ENCODE measurements at places on chromosomes 1 and 21. TPM values are rescaled to one million over a fixed set of nuclear protein-coding genes. Genes with fewer than 3 reads are reported as not detected.

DNA sequence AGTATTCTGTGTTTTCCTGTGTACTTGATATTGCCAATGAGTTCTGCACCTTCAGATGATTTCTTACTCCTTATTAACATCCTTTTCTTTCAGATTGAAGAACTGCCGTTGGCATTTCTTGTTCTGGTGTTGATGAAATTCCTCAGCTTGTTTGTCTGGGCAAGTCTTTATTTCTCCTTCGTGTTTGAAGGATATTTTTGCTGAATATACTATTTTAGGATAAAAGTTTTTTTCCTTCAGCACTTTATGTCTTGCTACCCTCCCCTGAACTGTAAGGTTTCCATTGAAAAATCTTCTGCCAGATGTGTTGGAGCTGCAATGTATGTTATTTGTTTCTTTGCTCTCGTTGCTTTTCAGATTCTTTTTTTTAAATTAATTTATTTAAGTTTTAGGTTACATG is 265.9 kb downstream of the HHAT start:
- DNase-seq = no peak

The GFI1 gene
- 78.5 TPM for total RNA-seq

The FAM110D gene
- total RNA-seq = not detected

DNA sequence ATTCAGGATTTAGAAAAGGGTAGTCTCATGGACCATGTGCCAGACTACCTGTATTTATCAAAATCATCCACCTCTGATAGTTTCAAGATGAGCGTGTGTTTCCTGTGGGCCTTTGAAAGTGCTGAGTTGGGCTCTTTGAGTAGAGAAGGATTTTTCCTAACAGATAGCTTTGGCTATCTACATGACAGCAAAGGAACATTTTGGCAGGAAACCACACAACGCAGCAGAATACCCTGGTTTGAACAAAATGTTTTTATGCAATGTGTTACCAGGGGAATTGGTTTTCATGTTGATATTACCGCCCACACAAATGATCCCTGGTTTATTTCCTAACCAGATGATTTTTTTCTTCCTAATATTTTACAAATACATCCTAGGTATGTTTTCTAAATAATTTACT is 431.4 kb downstream of the NEGR1 start:
- no peak for DNase-seq

DNA sequence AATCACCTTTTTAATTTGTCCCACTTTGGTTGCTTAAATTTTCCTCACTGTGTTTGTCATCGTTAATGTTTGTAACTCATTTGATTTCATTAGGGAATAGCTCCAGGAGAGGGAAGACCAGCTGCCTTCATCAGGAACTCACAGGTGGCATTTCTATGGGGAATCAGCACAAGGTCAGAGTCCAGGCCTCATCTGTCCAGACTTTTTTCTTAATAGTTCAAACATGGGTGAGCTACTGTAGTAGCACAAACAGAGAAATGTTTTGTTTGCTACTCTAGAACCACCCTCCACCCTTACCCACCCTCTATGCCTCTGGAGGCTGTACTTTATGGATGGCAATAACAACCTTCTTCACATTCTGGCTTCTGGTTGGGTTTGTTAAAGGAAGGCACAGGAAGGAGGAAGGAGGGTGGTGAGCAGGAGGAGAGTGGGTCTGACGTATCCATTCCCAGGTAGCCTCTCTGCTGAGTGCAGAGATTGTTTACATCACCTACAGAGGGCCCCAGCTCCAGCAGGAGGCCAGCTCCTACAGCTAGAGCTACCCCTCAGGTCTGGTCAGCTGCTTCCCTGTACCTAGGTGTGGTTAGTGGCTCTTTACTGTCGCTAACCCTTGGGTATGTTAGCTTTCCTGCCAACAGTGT is 8.1 kb upstream of the TEDDM1 start:
- no peak for DNase-seq

DNA sequence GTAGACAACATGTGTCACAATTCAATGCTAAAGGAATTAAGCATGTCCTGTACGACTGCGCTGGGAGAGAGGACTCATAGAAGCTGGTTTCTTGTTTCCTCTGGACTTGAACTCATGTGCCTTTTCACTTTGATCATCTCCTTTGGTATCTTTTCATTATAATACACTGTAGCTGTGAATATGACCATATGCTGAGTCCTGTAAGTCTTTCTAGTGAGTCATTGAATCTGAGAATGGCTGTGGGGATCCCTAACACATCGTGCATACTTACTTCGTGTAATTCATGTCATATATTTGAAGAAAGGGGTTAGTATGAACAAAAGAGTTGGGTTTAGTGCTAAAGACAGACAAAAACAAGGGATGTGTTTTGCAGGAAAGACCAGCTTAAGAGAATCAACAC is 148.1 kb upstream of the RUNX1 start:
- DNase-seq = no peak

DNA sequence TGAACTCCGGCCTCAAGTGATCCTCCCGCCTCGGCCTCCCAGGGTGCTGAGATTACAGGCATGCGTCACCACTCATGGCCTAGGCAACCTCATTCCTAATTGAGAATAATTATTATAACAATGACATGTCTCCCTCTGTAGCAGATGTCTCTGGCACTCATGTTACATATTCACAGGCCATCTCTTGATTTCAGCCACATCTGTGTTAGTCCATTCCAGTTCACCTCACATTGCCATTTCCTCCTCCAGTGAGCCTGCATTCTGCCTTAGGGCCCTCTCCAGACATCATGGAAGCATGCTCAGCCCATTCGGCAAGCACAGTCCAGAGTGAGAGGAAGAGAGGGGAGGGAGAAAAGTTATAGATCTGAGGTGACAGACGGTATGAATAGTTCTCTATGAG is 32.5 kb downstream of the CDKN2C start:
- DNase-seq = no peak

DNA sequence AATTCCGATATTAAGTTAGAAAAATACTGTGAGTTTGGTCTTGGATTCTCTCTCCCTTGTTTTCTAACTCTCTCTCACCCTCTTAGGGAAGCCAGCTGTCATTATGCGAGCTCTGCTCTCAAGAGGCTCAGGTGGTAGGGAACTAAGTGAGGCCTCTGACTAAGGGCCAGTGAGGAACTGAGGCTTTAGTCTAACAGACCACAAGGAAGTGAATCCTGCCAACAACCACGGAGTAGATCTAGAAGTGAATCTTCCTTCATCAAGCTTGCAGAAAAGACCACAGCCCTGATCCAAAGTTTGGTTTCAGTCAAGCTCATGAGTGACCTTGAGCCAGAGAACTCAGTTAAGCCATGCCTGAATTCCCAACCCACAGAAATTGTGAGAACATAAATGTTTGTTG is 180.1 kb upstream of the PRMT6 start:
- DNase-seq = no peak

DNA sequence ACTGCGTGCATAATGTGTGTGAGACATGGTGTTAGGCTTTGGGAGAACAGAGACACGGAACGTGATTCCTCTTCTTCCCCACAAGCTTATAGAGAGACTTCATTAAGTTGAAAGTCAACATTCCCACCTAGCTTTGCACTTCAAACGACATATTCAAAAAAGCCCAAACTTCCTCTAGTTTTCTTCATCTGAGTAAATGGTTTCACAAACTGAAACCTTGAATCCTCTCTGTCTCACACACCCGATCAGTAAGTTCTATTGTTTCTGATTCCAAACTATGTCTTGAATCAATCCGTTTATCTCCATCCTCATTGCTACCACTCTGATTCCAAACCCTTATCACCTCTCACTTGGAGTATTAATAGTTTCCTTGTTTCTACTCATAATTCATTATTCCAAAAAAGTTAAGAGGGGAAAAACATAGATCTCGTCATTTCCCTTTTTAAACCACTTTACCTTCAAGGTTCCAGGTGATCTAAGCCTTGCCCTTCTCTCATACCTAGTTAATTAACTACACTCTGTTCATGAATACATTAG is 1.6 kb upstream of the METTL18 start:
- DNase-seq = no peak

DNA sequence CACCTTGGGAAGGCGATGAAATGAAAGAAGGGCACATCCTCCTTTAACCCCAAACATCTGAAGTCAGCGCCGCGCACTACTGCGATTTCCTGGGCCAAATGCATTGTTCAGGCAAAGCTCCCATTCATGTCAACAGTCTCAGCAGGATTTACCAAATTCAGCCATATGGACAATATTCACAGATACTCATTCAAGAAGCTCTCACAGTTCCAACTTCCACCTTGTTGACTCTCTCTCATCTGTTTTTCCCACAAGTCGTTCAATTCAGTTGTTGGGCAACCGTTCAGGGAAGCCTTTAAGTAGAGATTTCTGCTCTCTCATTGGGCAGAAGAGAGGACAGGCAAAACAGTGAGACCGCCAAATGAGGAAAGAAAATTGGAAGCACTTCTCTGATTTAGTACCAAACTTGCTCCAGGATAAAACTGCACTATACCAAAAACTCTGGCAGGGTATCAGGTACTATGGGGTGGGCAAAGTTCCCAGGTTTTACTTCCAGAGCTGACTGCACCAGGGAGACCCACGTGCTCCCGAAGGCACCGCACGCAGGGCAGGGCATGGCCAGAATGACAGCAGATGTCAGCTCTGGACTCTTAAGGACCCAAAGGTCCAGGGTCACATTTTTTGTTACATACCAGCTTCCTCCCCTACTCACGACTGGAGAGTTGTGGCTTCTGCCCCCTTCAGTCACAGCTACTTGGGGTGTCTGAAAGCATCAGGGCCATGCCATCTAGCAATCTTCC is 668.8 kb downstream of the KIF26B start:
- no peak for DNase-seq

DNA sequence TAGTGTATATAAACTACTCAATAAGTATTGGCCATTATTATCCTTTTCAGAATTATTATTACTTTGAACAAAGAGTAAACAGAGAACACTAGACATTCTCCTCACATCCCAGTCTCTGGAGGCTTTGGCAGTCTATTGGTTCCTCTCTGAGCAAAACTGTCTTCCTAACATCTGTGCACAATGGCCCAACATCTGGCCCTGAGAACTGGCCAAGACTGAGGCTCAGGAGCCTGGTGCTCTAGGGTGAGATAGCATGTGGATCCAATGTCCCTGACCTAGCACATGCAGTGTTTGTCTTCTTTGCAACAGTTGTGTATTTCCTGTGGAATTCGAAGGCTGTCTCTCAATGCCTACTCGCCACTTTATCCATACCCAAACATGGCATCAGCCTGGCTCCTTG is 313.2 kb upstream of the KAZN start:
- DNase-seq = no peak

The OXCT2 gene
- total RNA-seq = 0.59 TPM

- no peak for DNase-seq
These were observed 219.0 kb upstream of the HOOK1 start for GRCh38 chr1:59595774-59596173.

The BTBD8 gene
- total RNA-seq = 1.3 TPM

The G0S2 gene
- 3.3 TPM for total RNA-seq

The TNFRSF18 gene
- total RNA-seq = 591 TPM

GRCh38 chr21:45766055-45766454 is 122.5 kb downstream of the PCBP3 start:
- no peak for DNase-seq

The CLIC6 gene
- 0.45 TPM for total RNA-seq

GRCh38 chr1:30318413-30318812 is 405.0 kb downstream of the MATN1 start:
- DNase-seq = no peak

- DNase-seq = no peak
These were observed 1065.6 kb downstream of the PLA2G4A start for GRCh38 chr1:187894349-187894748.

DNA sequence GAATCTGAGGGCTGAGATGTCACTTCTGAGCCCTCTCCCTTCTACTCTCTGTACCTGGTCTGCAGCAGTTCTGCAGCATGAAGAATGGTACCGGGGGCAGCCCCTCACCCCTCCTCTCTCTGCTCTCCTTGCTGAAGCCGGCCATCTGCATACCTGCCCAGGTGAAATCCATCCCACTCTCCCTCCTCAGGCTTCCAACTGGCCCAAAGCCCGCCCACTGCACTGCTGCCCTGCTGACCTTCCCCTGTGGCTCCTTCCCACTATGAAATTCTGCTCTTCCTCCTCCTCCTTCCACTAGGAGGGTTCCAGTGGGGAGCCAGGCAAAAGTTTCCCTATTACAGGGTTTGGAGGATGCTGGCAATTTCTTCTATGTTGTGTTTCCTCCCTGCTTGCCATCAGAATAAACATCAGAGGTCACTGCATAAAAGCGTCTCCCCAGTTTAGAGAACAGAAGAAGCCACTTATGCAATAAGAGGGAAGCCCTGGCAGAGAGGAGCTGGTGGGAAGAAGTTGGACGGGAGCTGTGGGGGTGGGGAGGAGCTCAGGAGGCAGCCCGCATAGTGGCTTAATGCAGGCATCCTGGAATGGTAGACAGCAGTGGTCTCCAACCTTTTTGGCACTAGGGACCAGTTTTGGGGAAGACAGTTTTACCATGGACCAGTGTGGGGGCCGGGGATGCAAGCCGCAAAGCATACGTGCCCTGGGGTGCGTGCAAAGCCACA is 30.3 kb downstream of the TMCO4 start:
- DNase-seq = no peak

DNA sequence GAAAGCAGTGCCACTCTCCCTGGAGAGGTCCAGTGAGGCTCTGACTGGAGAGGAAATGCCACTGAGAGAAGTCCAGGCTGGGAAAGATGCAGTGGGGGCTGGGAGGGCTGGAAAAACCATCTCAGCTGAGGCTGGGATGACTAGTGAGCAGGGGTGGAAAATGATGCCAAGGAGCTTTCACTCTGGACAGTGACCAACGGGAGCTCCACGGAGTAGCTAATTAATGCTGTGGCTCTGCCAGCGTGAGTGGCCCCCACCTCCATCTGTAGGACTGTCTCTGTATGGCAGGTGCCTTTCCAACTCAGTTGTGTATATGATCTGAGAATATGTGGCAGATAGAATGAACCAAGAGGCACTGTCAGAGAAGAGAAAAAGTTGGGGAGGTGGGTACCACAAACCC is 86.7 kb downstream of the DDX20 start:
- no peak for DNase-seq

GRCh38 chr1:118104951-118105350 is 80.1 kb downstream of the SPAG17 start:
- no peak for DNase-seq

GRCh38 chr1:118081387-118081786 is 103.6 kb downstream of the SPAG17 start:
- DNase-seq = no peak

The DIP2A gene
- 71.6 TPM for total RNA-seq

Measured in natural killer cell treated with Interleukin-12 subunit alpha and Interleukin-12 subunit beta and Interleukin-15 and Interleukin-18, amount 100 ng/mL, for 72 hours (primary cell).